K562 (cell line): ENCODE measurements at places on chromosomes 5 and 9. TPM values are rescaled to one million over a fixed set of nuclear protein-coding genes. Genes with fewer than 3 reads are reported as not detected.

Gene ENG
- 0.40 and 0.51 TPM in 2 replicates for total RNA-seq

DNA sequence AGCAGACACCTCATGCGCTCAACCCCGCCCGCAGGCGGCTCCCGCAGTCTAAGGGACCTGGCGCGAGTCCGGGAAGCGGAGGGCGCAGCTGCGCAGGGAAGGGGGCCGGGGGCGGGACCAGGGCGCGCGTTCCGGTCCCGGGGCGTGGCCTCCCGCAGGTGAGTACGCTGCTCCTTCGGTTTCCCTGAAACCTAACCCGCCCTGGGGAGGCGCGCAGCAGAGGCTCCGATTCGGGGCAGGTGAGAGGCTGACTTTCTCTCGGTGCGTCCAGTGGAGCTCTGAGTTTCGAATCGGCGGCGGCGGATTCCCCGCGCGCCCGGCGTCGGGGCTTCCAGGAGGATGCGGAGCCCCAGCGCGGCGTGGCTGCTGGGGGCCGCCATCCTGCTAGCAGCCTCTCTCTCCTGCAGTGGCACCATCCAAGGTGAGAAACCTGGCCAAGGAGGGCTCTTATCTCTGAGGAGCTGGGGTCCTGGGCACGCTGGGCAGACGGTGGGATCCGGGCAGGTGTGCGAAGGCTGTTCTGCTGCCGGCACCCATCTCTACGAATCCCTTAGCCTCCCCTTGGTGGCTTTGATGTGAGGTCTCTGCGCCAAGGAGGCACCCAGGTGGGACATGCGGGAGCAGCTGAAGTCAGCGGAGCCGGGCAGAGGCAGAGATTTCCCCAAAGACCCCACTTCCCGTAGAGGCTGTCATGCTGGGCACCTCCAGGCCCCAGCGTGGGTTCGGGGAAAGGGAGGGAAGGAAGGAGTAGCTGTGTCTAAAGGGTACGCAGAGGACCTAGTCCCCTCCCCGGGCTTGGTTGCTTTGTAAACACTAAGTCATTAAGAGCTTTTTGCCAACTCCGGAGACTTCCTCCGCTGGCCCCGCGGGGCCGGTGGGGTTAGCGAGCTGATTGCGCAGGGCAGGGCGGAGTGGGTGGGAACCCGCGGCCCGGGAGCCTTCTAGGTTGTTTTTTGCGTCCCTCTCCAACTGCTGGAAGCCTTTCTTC lies at the start of gene F2RL1:
Gene F2RL1 (plus strand): TSS at position 187 of the 988 bp plus-strand sequence. CDS start 153 bp downstream, at position 340.
- peak within 1 kb of the TSS; percentile 35 for H3K4me3 ChIP-seq
- peaks cover 15% of the 10 kb centered on the region for H3K4me1 ChIP-seq
- no peak within 1 kb of the TSS for H3K27ac ChIP-seq

- peaks cover 44% of the 10 kb centered on the region; the same call in 2 of the 3 replicates for H3K36me3 ChIP-seq
- no peaks in the 10 kb centered on the region; the same call in 1 of the 2 replicates for H3K4me1 ChIP-seq
- no peak overlapping the region for H3K4me3 ChIP-seq
Measured at GRCh38 chr9:396396-396795, 181.7 kb downstream of the DOCK8 start.

DNA sequence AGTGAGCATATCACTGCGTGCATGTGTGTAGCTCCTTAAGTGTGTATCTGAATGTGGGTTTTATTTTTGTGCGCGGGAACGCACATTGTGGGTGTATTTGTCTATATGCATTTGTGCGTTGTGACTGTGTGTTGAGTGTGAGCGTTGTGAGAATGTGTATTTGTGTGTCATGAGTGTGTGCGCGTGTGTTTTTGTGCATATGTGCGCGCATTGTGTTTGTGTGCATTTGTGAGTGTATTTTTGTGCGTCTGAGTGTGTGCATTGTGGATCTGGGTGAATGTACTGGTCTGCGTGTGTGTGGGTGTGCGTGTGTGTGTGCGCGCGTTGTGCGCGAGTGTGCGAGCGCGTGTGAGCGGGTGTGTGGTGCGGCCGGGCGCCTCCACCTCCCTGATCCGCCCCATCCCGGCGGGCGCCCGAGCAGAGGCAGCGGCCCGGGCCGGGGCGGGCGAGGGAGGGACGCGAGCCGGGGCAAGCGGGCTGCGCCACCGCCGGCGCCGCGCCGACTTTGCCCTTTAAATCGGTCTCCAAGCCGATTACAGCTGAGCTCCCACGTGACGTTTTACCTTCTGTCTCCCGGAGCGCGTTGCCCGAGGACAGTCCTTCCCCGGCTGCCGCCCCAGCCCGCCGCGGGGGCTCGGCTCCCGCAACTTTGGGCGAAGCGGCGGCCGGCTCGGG lies at the start of gene RASGRF2:
Gene RASGRF2 (plus strand): TSS at position 596 of the 675 bp plus-strand sequence. CDS start 376 bp downstream, outside the sequence.
- H3K36me3 ChIP-seq = no peaks in the 10 kb centered on the region
- H3K27ac ChIP-seq = no peak within 1 kb of the TSS
- no peak for DNase-seq
- H3K4me1 ChIP-seq = no peaks in the 10 kb centered on the region

- H3K27ac ChIP-seq = no peak overlapping the region
- H3K36me3 ChIP-seq = no peaks in the 10 kb centered on the region
- DNase-seq = no peak
- no peaks in the 10 kb centered on the region for H3K27me3 ChIP-seq
Measured at GRCh38 chr5:42168091-42168670, 243.1 kb downstream of the FBXO4 start.

Gene PCDHGA5
- 0.13 and 0.18 TPM in 2 replicates for total RNA-seq

- peaks cover 6% of the 10 kb centered on the region; the same call in 2 of the 3 replicates for H3K27me3 ChIP-seq
- H3K36me3 ChIP-seq = no peaks in the 10 kb centered on the region
- no peak overlapping the region for H3K4me3 ChIP-seq
- no peaks in the 10 kb centered on the region for H3K4me1 ChIP-seq
- no peak overlapping the region for H3K27ac ChIP-seq
- DNase-seq = no peak
Measured at GRCh38 chr5:67205981-67206380, 9.4 kb upstream of the CD180 start.

GRCh38 chr9:33924978-33925797 lies 108.2 kb downstream of the UBE2R2 start:
- peaks cover 96% of the 10 kb centered on the region for H3K36me3 ChIP-seq
- DNase-seq = peak; percentile 50
- no peaks in the 10 kb centered on the region for H3K27me3 ChIP-seq
- H3K4me1 ChIP-seq = no peaks in the 10 kb centered on the region

DNA sequence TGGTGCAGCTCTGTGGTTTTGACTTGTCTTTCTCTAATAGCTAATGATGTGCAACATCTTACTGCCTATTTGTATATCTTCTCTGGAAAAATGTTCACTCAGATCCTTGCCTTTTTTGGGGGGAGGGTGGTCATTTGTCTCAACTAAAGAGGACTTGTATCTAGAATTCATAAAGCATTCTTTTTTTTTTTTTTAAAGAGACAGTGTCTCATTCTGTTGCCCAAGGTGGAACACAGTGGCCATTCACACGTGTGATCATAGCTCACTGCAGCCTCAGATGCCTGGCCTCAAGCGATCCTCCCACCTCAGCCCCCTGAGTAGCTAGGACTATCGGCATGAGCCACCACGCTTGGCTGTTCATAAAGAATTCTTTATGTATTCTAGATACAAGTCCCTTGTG lies 33.2 kb downstream of the HABP4 start:
- no peaks in the 10 kb centered on the region for H3K36me3 ChIP-seq
- H3K27me3 ChIP-seq = no peaks in the 10 kb centered on the region; the same call in 1 of the 2 replicates
- no peaks in the 10 kb centered on the region for H3K4me1 ChIP-seq
- no peak overlapping the region for H3K4me3 ChIP-seq

DNA sequence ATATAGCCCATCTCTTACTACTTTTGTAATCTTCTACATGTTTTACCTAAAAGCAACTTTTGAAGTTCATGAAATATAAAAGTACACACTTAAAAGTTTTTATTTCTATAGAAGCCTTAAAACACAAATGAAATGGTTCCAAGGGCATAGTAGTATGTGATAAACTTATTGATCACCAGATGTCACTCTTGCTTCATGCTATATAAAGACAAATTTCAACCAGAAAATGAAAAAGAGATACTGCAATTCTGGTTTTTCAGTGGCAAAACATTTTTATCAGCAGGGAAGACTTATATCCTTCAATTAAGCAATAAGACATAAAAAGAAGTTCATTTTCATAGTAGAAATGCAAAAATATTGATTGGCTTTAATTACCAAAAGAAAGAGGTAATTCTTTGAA lies 69.4 kb upstream of the FBXL17 start:
- no peak for DNase-seq
- H3K36me3 ChIP-seq = no peaks in the 10 kb centered on the region
- H3K4me1 ChIP-seq = no peaks in the 10 kb centered on the region
- H3K4me3 ChIP-seq = no peak overlapping the region

GRCh38 chr9:14119694-14120514 lies 194.0 kb downstream of the NFIB start:
- DNase-seq = no peak
- no peak overlapping the region for H3K27ac ChIP-seq
- no peaks in the 10 kb centered on the region for H3K27me3 ChIP-seq
- H3K4me1 ChIP-seq = no peaks in the 10 kb centered on the region
- H3K36me3 ChIP-seq = no peaks in the 10 kb centered on the region
- H3K4me3 ChIP-seq = no peak overlapping the region

- no peak for DNase-seq
- H3K27me3 ChIP-seq = peaks cover 18% of the 10 kb centered on the region
- no peak overlapping the region for H3K4me3 ChIP-seq
Measured at GRCh38 chr5:71762826-71763225, 43.8 kb downstream of the CARTPT start.

- peaks cover 3% of the 10 kb centered on the region; the same call in 1 of the 3 replicates for H3K4me1 ChIP-seq
- H3K36me3 ChIP-seq = no peaks in the 10 kb centered on the region
- peaks cover 26% of the 10 kb centered on the region for H3K27me3 ChIP-seq
- DNase-seq = no peak
- no peak overlapping the region for H3K4me3 ChIP-seq
- no peak overlapping the region for H3K27ac ChIP-seq
Measured at GRCh38 chr5:10624206-10624605, 60.3 kb downstream of the ANKRD33B start.

- no peak for DNase-seq
- H3K4me3 ChIP-seq = no peak overlapping the region
- no peak overlapping the region for H3K27ac ChIP-seq
Measured at GRCh38 chr9:18935541-18935940, 97.5 kb downstream of the SAXO1 start.

Gene SPRY4
- 20.0 and 24.2 TPM in 2 replicates for total RNA-seq

- no peaks in the 10 kb centered on the region for H3K36me3 ChIP-seq
- no peaks in the 10 kb centered on the region for H3K27me3 ChIP-seq
- H3K4me1 ChIP-seq = no peaks in the 10 kb centered on the region
- H3K27ac ChIP-seq = no peak overlapping the region
- no peak overlapping the region for H3K4me3 ChIP-seq
Measured at GRCh38 chr9:23379842-23380241, 446.2 kb downstream of the ELAVL2 start.

Gene DMRT2
- total RNA-seq = not detected in 2 replicates

DNA sequence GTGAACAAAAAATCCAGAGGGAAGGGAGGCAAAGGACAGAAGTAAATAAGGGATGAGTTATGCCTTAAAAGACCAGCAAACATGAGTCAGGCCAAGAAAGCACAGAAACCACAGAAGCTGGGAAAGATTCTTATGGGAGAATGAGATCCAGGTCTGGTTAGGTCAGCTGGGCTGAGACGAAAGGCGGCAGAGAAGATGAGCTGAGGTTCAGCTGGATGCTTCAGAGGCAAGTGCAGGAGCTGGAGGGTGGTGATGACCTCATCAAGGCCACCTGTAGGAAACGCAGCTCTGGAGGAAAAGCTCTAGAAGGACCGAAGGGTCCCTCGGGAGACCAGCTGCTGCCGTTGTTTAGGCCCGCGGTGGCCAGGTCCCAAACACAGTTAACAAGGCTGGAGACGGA lies 152.0 kb downstream of the MYO10 start:
- no peak for DNase-seq
- H3K4me1 ChIP-seq = no peaks in the 10 kb centered on the region
- H3K27ac ChIP-seq = no peak overlapping the region
- no peaks in the 10 kb centered on the region for H3K36me3 ChIP-seq
- H3K4me3 ChIP-seq = no peak overlapping the region
- H3K27me3 ChIP-seq = peaks cover 22% of the 10 kb centered on the region

Gene IL13
- total RNA-seq = not detected in 2 replicates

DNA sequence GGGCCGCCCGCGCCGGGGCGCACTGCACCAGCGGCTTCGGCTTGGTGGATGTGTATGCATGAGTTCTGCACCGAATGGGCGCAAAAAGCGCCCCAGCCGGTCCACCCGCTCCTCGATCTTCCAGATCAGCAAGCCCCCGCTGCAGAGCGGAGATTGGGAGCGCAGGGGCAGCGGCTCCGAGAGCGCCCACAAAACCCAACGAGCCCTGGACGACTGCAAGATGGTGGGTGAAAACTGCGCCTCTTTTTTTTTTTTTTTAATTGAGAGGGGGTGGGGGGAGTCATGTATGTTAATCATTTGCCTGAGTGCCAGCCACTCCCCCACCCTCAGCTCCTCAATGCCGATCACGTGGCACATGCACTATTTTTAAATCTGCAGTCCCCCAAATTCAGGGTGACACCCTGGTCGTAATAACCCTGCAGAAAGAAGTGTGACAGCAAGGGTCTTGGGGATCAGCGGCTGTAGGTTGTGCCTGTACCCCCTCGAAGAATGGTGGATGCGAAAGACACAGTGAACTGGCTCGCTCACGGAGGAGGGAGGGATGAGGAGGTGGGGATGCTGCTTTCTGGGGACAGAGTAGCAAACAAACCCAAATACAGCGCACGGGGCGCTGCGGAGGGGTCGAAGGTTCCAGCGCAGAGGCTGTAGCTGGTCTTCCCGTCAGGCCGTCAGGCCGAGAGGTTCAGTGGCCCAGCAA lies 900 bp downstream of the RGS7BP start:
- no peak overlapping the region for H3K4me3 ChIP-seq
- H3K36me3 ChIP-seq = no peaks in the 10 kb centered on the region
- DNase-seq = no peak

- H3K4me3 ChIP-seq = no peak overlapping the region
- H3K4me1 ChIP-seq = no peaks in the 10 kb centered on the region
- H3K27ac ChIP-seq = no peak overlapping the region
Measured at GRCh38 chr9:95715868-95716435, 159.5 kb upstream of the ERCC6L2 start.

GRCh38 chr9:136937186-136938001 lies 7.1 kb downstream of the FBXW5 start:
- no peak overlapping the region for H3K4me3 ChIP-seq
- H3K27me3 ChIP-seq = no peaks in the 10 kb centered on the region
- H3K4me1 ChIP-seq = peaks cover 37% of the 10 kb centered on the region
- H3K27ac ChIP-seq = no peak overlapping the region; the same call in 2 of the 3 replicates
- H3K36me3 ChIP-seq = peaks cover 65% of the 10 kb centered on the region; the same call in 2 of the 3 replicates

- H3K4me1 ChIP-seq = no peaks in the 10 kb centered on the region
- H3K27me3 ChIP-seq = no peaks in the 10 kb centered on the region
- H3K36me3 ChIP-seq = no peaks in the 10 kb centered on the region
- DNase-seq = no peak
Measured at GRCh38 chr5:137233726-137234125, 265.4 kb downstream of the SPOCK1 start.

DNA sequence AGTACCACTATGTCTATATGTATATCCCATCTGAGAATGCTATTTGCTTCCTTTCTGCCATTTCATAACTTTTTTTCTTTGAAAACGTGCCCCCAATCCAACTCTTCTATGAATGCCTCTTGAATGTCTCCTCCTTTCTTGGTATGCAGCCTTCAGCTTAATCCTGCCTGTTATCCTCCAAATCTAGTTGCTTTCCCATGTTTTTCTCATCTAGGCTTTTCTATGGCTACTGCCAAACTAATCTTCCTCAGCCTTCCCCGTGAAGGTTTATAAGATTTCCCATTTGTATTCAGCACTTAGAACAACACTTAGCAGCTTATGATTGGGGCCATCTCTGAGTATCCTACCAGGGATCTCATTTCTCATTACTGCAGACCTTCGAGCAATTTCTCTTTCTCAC lies 2.5 kb downstream of the TGFBR1 start:
- no peaks in the 10 kb centered on the region for H3K27me3 ChIP-seq
- no peak for DNase-seq
- peak overlapping the region; percentile 76; the same call in 1 of the 2 replicates for H3K4me3 ChIP-seq
- H3K4me1 ChIP-seq = peaks cover 22% of the 10 kb centered on the region
